ENCODE measurements at places on chromosomes 5 and 9.

GRCh38 chr5:179431221-179431824 is 86.1 kb upstream of the ADAMTS2 start:
- H3K4me1 ChIP-seq, result no peaks in the 10 kb centered on the region
- no peak overlapping the region for H3K4me3 ChIP-seq
- no peak overlapping the region for H3K27ac ChIP-seq
- no peaks in the 10 kb centered on the region for H3K27me3 ChIP-seq

GRCh38 chr5:22683050-22683449 is 170.1 kb downstream of the CDH12 start:
- no peaks in the 10 kb centered on the region for H3K36me3 ChIP-seq
- H3K4me1 ChIP-seq, result no peaks in the 10 kb centered on the region
- no peaks in the 10 kb centered on the region for H3K27me3 ChIP-seq
- H3K4me3 ChIP-seq, result no peak overlapping the region
- H3K27ac ChIP-seq, result no peak overlapping the region

DNA sequence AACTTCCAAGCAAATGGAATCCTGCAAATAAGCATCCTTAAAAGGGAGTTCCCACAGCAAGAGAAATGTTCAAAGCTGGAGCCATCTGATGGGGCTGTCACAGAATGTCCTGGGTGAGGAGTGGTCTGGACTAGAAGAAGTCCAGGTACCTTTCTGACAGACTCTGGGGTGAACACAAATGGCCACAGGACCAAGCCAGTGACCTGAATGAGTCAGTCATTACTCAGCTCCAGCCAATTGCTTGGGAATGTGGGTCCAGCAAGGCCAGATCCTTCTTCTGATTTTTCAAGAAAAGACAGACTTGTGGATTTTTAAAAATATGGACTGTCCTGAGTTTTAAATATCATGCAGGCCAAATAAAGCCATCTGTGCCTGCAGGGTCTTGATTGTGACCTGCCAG is 30.1 kb downstream of the GALNT10 start:
- no peak for DNase-seq
- no peaks in the 10 kb centered on the region for H3K36me3 ChIP-seq
- no peaks in the 10 kb centered on the region for H3K27me3 ChIP-seq
- H3K27ac ChIP-seq, result no peak overlapping the region
- H3K4me1 ChIP-seq, result peaks cover 8% of the 10 kb centered on the region

- no peaks in the 10 kb centered on the region for H3K27me3 ChIP-seq
- peaks cover 26% of the 10 kb centered on the region for H3K4me1 ChIP-seq
- no peak overlapping the region for H3K4me3 ChIP-seq
- DNase-seq, result no peak
Measured at GRCh38 chr9:136621019-136621733, 41.5 kb upstream of the EGFL7 start.

DNA sequence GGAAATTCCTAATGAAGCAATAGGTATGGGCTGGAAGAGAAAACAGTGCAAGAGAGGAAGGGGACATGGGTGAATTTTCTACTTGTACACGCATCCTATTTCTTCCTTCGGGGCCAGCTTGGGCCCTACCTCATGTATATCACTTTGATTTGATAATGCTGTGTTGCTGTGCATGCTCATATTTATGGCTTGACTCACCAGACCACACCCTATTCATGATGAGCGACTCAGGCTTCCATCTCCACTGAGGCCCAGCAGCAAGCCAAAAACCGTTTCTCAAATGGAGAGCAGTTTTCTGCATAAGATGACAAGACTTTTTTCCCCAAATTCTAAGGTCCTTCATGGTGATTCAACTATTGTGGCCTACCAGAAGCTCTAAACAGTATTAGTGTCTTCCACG is 2039.1 kb upstream of the CDH9 start:
- H3K4me1 ChIP-seq, result no peaks in the 10 kb centered on the region
- H3K36me3 ChIP-seq, result no peaks in the 10 kb centered on the region
- no peak overlapping the region for H3K4me3 ChIP-seq
- no peaks in the 10 kb centered on the region for H3K27me3 ChIP-seq
- no peak for DNase-seq

- DNase-seq, result no peak
- no peak overlapping the region for H3K27ac ChIP-seq
- no peaks in the 10 kb centered on the region for H3K4me1 ChIP-seq
- H3K4me3 ChIP-seq, result no peak overlapping the region
- H3K27me3 ChIP-seq, result no peaks in the 10 kb centered on the region
Measured at GRCh38 chr5:133530270-133530669, 82.1 kb downstream of the FSTL4 start.

DNA sequence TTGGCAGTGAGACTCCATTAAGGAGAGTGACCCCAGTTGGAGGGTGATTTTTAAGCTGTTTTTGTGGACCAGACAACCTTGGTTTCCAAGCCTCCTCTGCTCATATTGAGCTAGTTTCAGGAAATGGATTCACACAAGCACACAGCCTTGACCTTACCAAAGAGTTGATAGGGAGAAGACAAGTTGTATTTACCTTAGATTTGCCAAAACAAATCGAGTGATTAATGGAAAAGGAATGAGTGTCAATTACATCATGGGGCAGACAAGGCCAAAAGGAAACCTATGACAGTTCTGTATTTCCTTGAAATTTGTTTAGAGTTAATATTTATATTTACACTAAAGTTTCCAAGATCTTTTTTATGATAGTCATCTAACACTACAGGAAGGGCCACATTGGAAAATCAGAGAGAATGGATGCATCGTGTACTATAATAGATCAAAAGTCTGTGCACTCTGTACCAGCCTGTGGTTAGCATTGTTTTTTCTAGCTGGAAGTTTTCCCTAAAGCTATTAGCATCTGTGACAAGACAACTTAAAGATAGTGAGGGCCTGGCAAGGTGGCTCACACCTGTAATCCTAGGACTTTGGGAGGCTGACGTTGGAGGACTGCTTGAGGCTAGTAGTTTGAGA is 86.0 kb upstream of the FER start:
- no peak overlapping the region for H3K4me3 ChIP-seq
- no peaks in the 10 kb centered on the region for H3K27me3 ChIP-seq
- no peak overlapping the region for H3K27ac ChIP-seq
- peaks cover 10% of the 10 kb centered on the region for H3K4me1 ChIP-seq
- no peaks in the 10 kb centered on the region for H3K36me3 ChIP-seq

DNA sequence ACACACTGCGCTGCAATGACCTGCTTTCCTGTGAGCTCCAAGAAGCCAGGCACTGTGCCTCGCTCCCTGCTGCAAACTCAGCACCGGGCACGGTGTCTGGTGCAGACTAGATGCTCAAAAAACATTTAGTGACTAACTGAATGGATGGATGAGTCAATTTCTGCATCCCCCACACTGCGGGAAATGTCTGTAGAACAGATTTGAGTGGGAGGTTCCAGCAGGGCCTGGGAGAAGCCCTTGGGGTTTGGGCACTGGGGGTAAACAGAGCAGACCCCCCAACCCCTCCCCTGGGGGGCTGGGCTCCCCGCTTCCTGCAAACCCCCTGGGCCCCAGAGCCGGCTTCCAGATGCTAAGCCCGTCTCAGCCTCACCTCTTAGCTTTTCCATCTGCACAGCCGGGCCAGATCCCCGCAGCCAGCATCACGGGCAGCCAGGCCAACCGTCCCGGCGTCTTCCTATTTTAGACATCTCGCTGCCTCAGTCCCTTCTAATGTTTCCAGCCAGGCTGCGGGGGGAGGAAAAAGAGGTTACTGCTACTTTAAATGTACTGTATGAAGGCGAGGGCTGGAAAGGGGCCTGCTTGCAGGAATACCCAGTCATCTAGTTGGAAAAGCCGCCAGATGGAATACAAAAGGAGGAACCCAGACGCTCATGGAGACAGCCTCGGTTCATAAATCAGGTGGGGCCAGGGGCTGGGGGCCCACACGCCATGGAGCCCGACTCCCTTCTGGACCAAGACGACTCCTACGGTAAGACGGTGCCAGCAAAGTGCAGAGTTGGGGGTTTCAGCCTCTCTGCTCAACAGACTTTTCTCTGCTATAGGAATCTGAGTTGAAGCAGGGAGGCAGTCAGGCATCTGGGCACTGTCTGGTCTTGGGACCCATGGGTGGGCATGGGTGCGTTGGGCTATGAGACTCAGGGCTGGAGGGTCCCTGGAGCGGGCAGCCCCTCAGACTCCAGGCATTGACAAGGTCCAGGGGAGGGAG is 67.1 kb upstream of the GGTA1 start:
- no peak for DNase-seq
- H3K27me3 ChIP-seq, result no peaks in the 10 kb centered on the region
- no peak overlapping the region for H3K4me3 ChIP-seq
- H3K27ac ChIP-seq, result peak overlapping the region; percentile 40
- H3K36me3 ChIP-seq, result no peaks in the 10 kb centered on the region

DNA sequence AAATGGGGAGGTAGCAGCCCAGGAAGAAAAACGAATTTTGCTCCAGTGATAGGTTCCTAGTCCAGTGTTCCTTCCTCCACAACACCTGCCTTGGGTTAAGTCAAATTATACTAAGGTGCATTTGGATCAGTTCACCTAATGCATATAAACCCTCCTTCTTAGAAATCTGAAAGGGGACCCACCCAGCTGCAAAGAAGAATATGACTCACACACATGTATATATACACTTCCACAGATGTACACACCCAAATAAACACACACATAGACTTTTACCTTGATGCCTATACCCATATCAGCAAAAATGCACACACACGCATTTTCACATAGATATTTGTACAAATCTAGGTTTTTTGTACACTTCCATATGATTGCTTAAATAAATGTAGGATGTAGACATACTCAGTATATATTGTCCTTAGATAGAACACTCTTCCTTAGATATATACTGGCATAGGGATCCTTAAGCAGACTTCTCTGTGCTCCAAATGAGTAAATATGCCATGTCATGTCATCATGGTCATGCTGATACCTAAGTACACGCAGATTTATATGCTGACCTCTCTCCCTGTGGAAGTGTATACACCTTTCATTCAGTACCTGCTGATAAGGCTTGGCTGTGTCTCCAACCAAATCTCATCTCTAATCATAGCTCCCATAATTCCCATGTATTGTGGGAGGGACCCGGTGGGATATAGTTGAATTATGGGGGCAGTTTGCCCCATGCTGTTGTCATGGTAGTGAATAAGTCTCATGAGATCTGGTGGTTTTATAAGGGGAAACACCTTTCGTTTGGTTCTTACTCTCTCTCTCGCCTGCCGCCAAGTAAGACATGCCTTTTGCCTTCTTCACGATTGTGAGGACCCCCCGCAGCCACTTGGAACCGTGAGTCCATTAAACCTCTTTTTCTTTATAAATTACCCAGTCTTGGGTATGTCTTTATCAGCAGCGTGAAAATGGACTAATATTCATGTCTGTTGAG is 10.2 kb downstream of the ADRB2 start:
- no peaks in the 10 kb centered on the region for H3K36me3 ChIP-seq
- no peaks in the 10 kb centered on the region for H3K27me3 ChIP-seq
- H3K4me3 ChIP-seq, result no peak overlapping the region

- H3K27me3 ChIP-seq, result no peaks in the 10 kb centered on the region
- no peaks in the 10 kb centered on the region for H3K4me1 ChIP-seq
Measured at GRCh38 chr5:86008704-86009103, 609.0 kb upstream of the COX7C start.

DNA sequence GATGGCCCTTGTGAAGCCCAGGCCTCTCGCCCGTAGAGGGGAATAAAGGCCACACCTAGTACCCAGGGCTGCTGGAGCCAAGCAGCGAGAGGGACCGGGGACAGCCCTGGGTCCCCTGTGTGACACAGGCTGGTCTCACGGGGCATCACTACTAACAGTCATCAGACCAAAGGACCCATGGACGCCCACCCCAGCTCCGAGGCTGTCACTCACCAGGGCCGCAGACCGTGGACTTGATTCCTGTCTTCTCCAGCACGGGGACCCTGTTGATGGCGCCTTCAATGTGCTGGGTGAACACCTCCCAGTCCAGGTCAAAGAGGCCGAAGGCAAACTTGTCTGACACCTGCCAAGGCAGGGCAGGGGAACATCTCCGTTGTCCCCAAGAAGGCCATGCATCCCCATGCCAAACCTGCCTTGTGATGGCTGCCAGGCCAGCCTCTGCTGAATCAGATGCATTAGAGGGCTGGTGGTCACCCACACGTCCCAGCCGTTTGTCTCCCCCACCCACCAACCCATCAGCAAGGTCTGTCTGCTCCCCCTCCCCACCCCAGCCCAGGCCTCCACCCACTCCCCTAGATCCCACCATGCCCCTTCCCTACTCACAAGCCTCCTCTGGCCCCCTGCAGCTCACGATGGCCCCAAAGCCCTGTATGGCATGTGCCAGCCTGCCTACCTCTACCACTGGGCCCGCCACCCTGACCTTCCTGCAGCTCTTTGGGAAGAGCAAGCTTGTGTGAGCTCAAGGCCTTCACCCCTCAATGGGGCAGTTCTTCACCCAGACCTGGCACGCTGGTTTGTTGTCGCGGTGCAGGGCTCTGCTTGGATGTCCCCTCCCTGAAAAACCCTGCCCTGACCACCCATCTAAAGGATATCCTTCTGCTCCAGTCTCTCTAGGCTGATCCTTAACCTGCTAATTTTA is 20.8 kb downstream of the SARDH start:
- no peak overlapping the region for H3K27ac ChIP-seq
- H3K4me1 ChIP-seq, result peaks cover 29% of the 10 kb centered on the region
- no peak overlapping the region for H3K4me3 ChIP-seq
- no peaks in the 10 kb centered on the region for H3K27me3 ChIP-seq
- no peak for DNase-seq

GRCh38 chr9:88425538-88425950 is 37.3 kb downstream of the SPIN1 start:
- H3K27me3 ChIP-seq, result no peaks in the 10 kb centered on the region
- H3K4me1 ChIP-seq, result no peaks in the 10 kb centered on the region
- no peak overlapping the region for H3K27ac ChIP-seq

- H3K27me3 ChIP-seq, result peaks cover 48% of the 10 kb centered on the region
- DNase-seq, result no peak
- peak overlapping the region; percentile 17 for H3K4me3 ChIP-seq
- no peak overlapping the region for H3K27ac ChIP-seq
- peaks cover 3% of the 10 kb centered on the region for H3K4me1 ChIP-seq
Measured at GRCh38 chr5:141692533-141692888, 10.5 kb upstream of the ARAP3 start.

- no peak for DNase-seq
- H3K27me3 ChIP-seq, result no peaks in the 10 kb centered on the region
- no peak overlapping the region for H3K27ac ChIP-seq
- H3K4me1 ChIP-seq, result peaks cover 27% of the 10 kb centered on the region
- H3K4me3 ChIP-seq, result no peak overlapping the region
Measured at GRCh38 chr9:137580209-137580953, 1.7 kb upstream of the DPH7 start.

DNA sequence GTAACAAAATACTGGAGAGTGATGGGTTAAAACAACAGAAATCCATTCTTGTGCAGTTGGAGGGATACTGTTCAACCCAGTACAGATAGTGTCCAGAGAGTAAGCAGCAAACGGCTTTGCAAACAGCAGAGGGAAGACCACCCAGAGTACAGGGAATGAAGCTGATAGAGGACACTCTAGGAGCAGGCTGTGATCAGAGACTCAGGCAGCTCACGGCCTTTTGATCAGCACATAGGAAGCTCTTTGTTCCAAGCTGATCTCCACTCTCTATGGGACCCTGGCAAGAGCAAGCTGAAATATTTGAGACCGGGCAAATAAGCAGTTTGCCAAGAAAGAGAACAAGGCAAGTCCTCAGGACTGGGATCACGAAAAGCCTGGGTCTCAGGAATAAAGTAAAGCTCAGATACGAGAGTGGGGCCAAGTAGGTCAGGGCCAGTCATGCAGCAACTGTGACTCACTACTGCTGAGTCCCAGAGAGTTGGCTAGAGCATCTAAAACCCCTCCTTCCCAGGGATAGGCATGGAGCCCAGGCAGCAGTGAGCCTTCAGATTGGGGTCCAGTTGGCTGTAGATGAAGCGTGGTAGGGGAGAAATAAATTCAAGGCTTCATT is 52.4 kb downstream of the MELK start:
- H3K36me3 ChIP-seq, result no peaks in the 10 kb centered on the region
- H3K4me1 ChIP-seq, result no peaks in the 10 kb centered on the region
- DNase-seq, result no peak
- no peak overlapping the region for H3K27ac ChIP-seq
- H3K27me3 ChIP-seq, result no peaks in the 10 kb centered on the region
- no peak overlapping the region for H3K4me3 ChIP-seq
